ENCODE measurements at places on chromosomes 12 and 14. TPM values are rescaled to one million over a fixed set of nuclear protein-coding genes. Genes with fewer than 3 reads are reported as not detected.

Gene JPH4
- not detected for total RNA-seq

Gene MYL6B
- 60.4 TPM for total RNA-seq

Gene ZNF891
- total RNA-seq: 1.6 TPM

Gene RPL10L
- total RNA-seq: not detected

Gene TAS2R42
- total RNA-seq: not detected

Gene AJUBA
- total RNA-seq: 1.3 TPM

Gene TAS2R19
- total RNA-seq: 1.3 TPM

Gene OAS1
- 248 TPM for total RNA-seq

Gene COX6A1
- 323 TPM for total RNA-seq

DNA sequence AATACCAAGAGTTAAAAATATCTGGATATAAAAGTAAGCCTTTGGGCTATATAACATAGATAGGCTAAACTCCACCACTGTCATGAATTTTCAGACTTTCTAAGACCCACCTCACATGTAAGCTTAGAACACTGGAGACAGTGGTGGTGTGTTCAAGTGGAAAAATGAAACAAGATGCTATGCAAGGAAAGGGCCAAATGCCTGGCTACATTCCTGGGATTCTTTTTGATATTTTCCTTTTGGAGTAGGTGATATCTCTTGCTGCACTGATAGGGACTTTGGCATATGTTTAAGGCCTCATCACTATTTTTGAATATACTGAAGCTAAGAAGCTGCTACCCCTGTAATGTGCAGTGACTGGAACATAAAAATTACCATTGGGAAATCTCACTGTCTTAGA lies 341.3 kb downstream of the SLC16A7 start:
- H3K36me3 ChIP-seq: no peaks in the 10 kb centered on the region
- no peak overlapping the region for H3K27ac ChIP-seq
- H3K4me1 ChIP-seq: no peaks in the 10 kb centered on the region
- no peaks in the 10 kb centered on the region for H3K27me3 ChIP-seq

- peak overlapping the region; percentile 61 for H3K4me3 ChIP-seq
- H3K36me3 ChIP-seq: peaks cover 58% of the 10 kb centered on the region
- peak overlapping the region; percentile 92 for H3K27ac ChIP-seq
- no peak for DNase-seq
- H3K4me1 ChIP-seq: peaks cover 55% of the 10 kb centered on the region
Measured at GRCh38 chr14:81474148-81474492, 59.5 kb downstream of the SEL1L start.

GRCh38 chr12:45336331-45336730 lies 120.4 kb downstream of the ANO6 start:
- no peak overlapping the region for H3K4me3 ChIP-seq
- peaks cover 19% of the 10 kb centered on the region for H3K36me3 ChIP-seq
- no peak overlapping the region for H3K27ac ChIP-seq
- no peak for DNase-seq

DNA sequence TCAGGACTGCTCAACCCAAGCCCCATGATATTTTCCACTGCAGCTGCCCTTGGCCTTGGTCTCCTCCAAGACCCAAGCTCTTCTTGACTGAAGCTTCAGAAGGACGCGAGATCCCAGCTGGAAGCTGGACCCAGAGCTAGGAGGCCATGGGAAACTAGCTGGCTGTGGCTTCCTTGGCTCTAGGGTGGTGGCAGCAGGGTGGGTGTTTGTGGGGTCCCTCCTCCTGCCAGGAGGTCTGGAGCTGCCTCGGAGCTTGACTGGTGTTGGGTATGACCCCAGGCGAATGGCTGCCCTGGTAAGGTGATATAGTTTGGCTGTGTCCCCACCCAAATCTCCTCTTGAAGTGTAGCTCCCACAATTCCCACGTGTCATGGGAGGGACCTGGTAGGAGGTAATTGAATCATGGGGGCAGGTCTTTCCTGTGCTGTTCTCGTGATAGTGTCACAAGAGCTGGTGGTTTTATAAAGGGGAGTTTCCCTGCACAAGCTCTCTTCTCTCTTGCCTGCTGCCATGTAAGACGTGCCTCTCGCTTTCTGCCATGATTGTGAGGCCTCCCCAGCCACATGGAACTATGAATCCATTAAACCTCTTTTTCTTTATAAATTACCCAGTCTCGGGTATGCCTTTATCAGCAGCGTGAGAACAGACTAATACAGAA lies 51.4 kb downstream of the TRPV4 start:
- H3K4me3 ChIP-seq: no peak overlapping the region
- DNase-seq: no peak
- H3K36me3 ChIP-seq: no peaks in the 10 kb centered on the region
- peaks cover 4% of the 10 kb centered on the region for H3K4me1 ChIP-seq
- no peak overlapping the region for H3K27ac ChIP-seq

DNA sequence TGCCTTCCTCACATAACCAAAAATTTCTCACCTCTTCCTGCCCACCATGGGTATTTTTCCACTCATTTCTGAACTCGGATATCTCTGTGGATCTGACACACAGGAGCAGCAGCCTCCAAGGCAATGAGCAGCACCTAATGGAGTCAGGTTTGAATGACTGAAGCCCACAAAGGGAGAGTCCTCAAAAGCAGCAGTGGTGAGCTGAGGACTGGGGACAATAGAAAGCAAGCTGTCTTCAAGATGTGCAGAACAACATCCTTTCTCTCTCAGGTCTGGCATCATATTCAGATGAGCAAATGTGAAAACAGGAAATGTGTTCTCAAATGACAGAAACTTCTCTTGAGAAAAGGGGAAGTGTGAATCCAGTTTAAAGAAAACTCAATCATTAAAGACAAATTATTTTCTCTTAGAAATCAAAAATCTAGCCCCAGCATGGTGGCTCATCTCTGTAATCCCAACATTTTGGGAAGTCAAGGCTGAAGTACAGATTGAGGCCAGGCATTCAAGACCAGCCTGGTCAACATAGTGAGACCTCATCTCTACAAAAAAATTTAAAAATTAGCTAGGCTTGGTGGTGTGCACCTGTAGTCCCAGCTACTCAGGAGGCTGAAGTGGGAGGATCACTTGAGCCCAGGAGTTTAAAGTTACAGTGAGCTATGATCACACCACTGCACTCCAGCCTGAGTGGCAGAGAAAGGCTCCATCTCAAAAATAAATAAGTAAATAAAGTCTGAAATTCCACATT lies 54.2 kb downstream of the C12orf42 start:
- H3K4me1 ChIP-seq: peaks cover 23% of the 10 kb centered on the region
- DNase-seq: peak; percentile 47
- H3K27ac ChIP-seq: peak overlapping the region; percentile 95
- no peaks in the 10 kb centered on the region for H3K27me3 ChIP-seq
- H3K4me3 ChIP-seq: peak overlapping the region; percentile 63
- H3K36me3 ChIP-seq: no peaks in the 10 kb centered on the region

- H3K27me3 ChIP-seq: no peaks in the 10 kb centered on the region
- H3K4me1 ChIP-seq: peaks cover 45% of the 10 kb centered on the region
- no peak overlapping the region for H3K4me3 ChIP-seq
Measured at GRCh38 chr12:54991991-54992375, 7.4 kb upstream of the TESPA1 start.

- H3K4me3 ChIP-seq: no peak overlapping the region
- DNase-seq: no peak
- H3K27me3 ChIP-seq: no peaks in the 10 kb centered on the region
- H3K36me3 ChIP-seq: peaks cover 21% of the 10 kb centered on the region
- H3K27ac ChIP-seq: no peak overlapping the region
Measured at GRCh38 chr12:3680919-3681594, 71.9 kb downstream of the CRACR2A start.

DNA sequence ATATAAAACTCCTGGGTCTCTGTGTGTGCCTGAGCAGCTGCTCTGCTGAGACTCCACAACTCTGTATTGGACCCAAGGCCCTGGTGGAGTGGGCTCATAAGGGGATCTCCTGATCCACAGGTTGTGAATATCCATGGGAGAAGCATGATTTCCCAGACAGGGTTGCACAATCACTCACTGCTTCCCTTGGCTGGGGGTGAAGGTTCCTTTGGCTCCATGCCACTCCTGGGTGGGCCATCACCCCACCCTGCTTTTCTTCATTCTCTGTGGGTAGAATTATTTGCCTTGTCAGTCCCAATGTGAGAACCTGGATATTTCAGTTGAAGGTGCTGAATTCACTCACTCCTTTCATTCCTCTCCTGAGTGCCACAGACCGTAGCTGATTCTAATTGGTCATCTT lies 205.2 kb upstream of the TMEM260 start:
- H3K27ac ChIP-seq: no peak overlapping the region
- H3K4me1 ChIP-seq: no peaks in the 10 kb centered on the region
- no peak overlapping the region for H3K4me3 ChIP-seq
- no peaks in the 10 kb centered on the region for H3K36me3 ChIP-seq
- peaks cover 5% of the 10 kb centered on the region for H3K27me3 ChIP-seq

- peaks cover 58% of the 10 kb centered on the region for H3K36me3 ChIP-seq
- H3K27ac ChIP-seq: no peak overlapping the region
- DNase-seq: no peak
Measured at GRCh38 chr14:92673601-92674150, 74.8 kb downstream of the LGMN start.

- no peak overlapping the region for H3K4me3 ChIP-seq
- H3K4me1 ChIP-seq: no peaks in the 10 kb centered on the region
- no peak for DNase-seq
- no peaks in the 10 kb centered on the region for H3K36me3 ChIP-seq
- no peak overlapping the region for H3K27ac ChIP-seq
Measured at GRCh38 chr14:87073880-87074570, 919.0 kb downstream of the GALC start.

GRCh38 chr12:67742461-67742860 lies 93.9 kb downstream of the DYRK2 start:
- H3K4me3 ChIP-seq: no peak overlapping the region
- no peaks in the 10 kb centered on the region for H3K4me1 ChIP-seq
- DNase-seq: no peak
- H3K27me3 ChIP-seq: no peaks in the 10 kb centered on the region

- DNase-seq: no peak
- H3K36me3 ChIP-seq: no peaks in the 10 kb centered on the region
- no peaks in the 10 kb centered on the region for H3K27me3 ChIP-seq
- H3K27ac ChIP-seq: no peak overlapping the region
- H3K4me1 ChIP-seq: peaks cover 63% of the 10 kb centered on the region
Measured at GRCh38 chr14:75493592-75494087, 28.6 kb upstream of the BATF start.

DNA sequence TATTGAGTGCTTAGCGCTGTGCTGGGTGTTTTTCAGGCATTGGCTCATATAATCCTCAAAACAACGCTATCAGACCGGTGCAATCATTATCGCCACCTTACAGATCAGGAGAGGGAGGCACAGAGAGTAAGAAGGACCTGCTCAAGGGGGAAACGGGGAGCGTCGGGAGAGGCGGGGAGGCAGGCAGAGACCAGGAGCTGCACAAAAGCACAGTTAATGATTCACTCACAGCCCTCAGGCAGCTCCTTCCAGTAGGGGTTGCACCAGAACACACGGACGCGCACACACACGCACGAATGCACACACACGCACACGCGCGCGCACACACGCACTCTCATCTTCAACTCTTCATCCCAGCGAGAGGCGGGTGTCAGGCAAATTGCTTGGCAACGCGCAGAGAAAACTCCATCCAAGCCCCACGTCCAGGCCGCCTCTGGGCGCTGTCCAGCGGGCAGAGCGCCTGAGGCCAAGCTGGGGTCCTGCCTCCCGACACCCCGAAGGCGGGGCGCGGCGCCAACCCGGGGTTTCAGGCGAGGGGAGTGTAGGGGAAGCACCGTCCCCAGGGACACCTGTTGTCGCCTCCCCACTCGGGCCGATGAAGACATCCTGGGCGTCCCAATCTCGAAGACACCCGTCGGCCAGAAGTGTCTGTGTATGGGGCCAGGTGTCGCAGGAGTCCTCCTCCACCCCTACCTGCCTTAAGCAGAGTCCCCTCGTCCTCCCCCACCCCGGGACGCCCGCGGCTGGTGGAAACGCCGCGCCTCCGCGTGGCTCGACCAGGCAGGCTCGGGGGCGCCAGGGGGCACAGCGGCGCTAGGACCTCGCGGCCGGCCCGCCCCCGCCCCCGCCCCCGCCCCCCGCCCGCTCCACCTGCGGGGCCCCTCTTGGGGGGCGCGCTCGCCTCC lies 35.5 kb upstream of the STON2 start:
- peak overlapping the region; percentile 52 for H3K4me3 ChIP-seq
- peaks cover 10% of the 10 kb centered on the region for H3K4me1 ChIP-seq
- H3K27me3 ChIP-seq: peaks cover 70% of the 10 kb centered on the region
- DNase-seq: peak; percentile 18
- no peak overlapping the region for H3K27ac ChIP-seq

DNA sequence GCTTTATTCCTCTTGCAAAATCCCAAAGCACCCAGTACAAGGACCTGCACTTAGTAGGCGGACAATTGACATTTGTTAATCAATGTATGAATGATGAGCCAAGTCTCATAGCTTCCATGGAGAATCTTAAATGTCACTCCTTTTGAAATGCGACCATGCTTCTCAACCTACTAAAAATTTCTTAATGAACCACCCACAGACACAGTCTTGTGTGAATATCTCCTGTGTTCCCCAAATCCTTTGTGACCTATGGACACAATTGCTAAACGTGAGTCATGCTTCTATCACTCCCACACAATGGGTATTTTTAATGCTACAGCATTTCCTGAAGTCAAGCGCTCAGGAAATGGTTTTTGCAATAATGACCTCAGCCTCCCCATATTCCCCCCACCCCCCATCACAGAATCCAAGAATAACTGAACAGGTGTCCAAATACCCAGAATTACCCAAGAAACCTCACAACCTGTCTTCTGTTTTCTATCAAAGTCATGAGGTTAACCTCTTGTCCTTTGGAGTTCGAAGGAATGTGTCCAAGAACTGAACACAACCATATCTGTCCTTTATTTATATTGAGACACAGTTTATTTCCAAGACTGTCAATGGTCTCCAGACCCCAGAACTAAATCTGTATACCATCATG lies 163.6 kb upstream of the PLEKHG7 start:
- H3K27ac ChIP-seq: peak overlapping the region; percentile 94
- no peak overlapping the region for H3K4me3 ChIP-seq
- peak; percentile 39 for DNase-seq
- peaks cover 26% of the 10 kb centered on the region for H3K36me3 ChIP-seq
- no peaks in the 10 kb centered on the region for H3K27me3 ChIP-seq
- H3K4me1 ChIP-seq: peaks cover 68% of the 10 kb centered on the region

GRCh38 chr14:68563251-68564131 lies 229.4 kb downstream of the ZFP36L1 start:
- H3K4me3 ChIP-seq: no peak overlapping the region
- H3K4me1 ChIP-seq: peaks cover 11% of the 10 kb centered on the region
- H3K27me3 ChIP-seq: no peaks in the 10 kb centered on the region
- no peak overlapping the region for H3K27ac ChIP-seq

Data from activated CD4-positive, alpha-beta memory T cell treated with anti-CD3 and anti-CD28 coated beads, Interleukin-2, amount 10 ng/mL, durations not matched to agents 7 days and 5 days (primary cell).